ENCODE measurements at places on chromosomes 4 and X.
A peak's percentile ranks its signal among the peaks of the same experiment; 100 is the strongest.

DNA sequence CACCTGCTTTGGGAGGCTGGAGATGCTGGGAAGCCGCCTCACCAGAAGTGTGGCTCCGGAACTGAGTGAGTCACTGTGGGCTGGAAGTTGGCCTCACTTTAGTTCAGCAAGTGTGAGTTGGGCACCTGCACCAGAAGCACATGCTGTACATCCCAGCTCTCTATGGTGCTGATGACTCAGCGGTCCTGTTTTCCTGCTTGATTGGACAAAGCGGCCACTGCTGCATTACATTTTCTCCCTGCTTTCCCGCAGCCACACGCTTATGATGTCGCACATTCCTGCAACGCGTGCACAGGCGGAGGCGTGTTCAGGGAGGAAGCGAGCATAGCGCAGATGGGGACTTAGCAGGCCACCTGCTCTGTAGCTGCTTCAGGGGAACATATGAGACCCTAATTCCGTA is 26.7 kb upstream of the CLDN34 start:
- no peak for DNase-seq

DNA sequence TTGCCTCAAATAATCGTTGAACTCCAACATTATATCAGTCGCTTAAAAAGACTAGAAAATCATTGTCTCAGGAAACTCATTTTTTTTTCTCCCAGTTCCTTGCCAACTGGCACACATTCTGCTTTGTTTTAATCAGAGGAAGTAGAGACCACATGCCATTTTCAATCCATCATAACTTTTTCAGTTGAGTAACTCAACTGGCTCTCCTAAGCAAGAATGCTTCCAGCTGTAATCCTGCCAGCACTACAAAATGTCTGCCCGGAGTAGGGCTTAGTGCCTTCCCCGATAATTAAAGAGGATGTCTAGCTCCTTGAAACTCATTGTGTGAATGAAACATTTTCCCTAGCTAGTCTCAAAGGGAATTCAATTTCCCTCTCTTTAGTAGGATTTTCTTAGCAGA is 33.0 kb downstream of the FREM3 start:
- no peak for DNase-seq

- DNase-seq, result no peak
Measured at GRCh38 chr4:177855507-177856197, 413.4 kb upstream of the AGA start.

DNA sequence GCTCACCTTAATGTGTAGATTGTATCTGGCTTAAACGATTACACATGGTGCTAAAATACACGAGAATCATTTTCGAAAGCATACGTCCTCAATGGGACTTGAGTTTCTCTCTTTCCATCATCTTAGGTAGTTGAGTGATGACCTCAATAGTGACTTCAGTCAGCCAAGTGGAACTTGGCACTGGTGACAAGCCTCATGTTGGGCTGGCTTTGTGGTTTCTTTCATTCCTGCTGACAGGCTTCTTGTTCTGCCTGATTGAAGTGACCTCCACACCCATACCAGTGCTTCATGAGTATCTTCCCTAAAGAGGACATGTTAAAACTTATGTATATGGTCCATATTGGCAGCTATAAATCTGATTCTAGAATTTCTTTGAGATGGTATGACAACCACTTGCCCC is 159.1 kb upstream of the WDR1 start:
- no peak for DNase-seq

- DNase-seq, result no peak
Measured at GRCh38 chrX:110204986-110205385, 112.9 kb downstream of the AMMECR1 start.

GRCh38 chr4:160819791-160820190 is 1344.0 kb downstream of the FSTL5 start:
- DNase-seq, result no peak

- no peak for DNase-seq
Measured at GRCh38 chr4:94803181-94803580, 45.4 kb downstream of the BMPR1B start.

GRCh38 chr4:165560941-165561340 is 182.1 kb downstream of the CPE start:
- no peak for DNase-seq

DNA sequence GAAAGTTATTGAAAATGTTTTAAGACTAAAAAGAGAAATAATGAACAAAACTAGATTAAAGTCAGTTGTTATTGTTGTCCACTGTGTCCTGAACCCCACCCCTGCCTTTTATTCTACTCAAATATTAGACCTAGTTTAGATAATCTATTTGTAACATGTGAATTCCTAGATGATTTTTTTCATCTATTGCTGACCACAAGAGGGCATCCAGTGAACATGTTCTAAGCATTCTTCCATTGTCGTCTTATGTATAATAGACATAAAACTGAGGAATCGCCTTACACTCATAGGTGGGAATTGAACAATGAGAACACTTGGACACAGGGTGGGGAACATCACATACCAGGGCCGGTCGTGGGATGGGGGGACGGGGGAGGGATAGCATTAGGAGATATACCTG is 36.4 kb upstream of the HPRT1 start:
- DNase-seq, result no peak

- no peak for DNase-seq
Measured at GRCh38 chr4:96009427-96010119, 169.7 kb downstream of the PDHA2 start.

DNA sequence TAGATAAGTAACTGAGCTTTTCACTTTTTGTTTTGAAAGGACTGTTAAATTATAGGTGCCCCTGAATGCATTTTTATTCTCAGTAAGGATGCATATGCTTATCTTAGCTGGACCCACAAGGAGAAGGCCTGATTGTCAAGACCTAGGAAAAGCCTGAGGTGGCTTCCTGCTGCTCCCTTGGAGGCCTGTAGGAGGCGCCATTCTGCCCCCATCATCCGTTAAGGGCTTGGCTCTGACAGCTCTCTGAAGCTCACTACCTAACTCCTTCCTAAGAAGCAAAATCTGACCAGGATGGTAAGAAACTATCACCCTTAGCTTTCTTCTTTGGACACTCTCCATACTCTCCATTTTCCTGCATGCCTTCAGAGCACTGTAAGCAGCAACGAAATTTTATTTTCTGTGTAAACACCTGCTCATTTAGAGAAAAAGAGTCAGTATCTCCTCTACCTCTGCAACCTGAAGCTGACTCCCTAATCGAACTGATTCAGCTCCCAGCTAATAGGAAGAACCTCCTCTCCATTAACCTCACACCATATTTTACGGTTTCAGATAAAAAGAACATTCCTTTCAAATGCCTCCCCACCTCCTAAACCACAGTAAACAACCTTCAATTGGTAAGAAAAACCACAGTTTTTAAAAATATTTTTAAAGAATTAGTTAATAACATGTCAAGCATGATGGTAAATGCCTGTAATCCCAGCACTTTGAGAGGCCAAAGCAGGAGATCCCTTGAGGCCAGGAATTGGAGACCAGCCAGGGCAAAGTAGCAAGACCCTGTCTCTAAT is 73.4 kb upstream of the EDNRA start:
- no peak for DNase-seq

GRCh38 chr4:109764376-109764775 is 34.5 kb upstream of the PLA2G12A start:
- no peak for DNase-seq

DNA sequence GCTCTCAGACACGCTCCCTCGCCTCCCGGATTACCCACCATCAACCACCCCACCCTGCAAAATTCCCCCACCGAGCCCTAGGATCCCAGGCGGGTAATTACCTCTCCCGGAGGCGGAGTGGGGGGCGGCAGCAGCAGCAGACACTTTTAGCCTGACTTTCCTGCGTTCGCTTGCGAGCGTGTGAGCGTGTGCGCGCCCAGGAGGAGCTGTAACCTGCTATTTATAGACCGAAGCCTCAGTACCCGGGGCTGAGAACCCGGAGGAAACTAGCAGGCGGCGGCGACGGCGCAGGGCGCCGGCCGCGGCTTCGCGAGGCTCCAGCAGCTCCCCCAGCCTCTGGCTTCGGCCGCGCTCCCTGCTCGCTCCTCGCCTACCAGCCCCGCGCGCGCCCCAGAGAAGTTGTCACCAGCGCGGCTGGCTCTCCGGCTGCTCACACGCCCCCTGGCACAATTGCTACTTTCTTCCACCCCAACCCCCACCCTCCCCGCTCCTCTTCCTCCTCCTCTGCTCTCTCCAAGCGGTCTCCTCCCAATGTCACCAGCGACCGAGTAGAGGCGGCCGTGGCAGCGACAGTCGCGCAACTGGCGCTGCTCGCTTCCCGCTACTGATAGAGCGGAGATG is at the start of gene INPP4B:
Gene INPP4B (minus strand): TSS at position 194 of the 621 bp plus-strand sequence.
- DNase-seq, result peak; percentile 49

DNA sequence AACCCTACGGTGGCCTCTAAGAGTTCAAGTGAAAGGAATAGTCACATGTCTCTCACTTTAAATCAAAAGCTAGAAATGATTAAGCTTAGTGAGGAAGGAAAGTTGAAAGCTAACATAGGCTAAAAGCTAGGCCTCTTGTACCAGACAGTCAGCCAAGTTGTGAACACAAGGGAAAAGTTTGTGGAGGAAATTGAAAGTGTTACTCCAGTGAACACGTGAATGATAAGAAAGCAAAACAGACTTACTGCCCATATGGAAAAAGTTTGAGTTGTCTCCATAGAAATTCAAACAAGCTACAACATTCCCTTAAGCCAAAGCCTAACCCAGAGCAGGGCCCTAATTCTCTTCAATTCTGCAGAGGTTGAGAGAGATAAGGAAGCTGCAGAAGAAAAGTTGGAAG is 51.5 kb upstream of the RAB9B start:
- DNase-seq, result no peak

- DNase-seq, result no peak
Measured at GRCh38 chr4:157314906-157315305, 94.4 kb downstream of the GRIA2 start.

DNA sequence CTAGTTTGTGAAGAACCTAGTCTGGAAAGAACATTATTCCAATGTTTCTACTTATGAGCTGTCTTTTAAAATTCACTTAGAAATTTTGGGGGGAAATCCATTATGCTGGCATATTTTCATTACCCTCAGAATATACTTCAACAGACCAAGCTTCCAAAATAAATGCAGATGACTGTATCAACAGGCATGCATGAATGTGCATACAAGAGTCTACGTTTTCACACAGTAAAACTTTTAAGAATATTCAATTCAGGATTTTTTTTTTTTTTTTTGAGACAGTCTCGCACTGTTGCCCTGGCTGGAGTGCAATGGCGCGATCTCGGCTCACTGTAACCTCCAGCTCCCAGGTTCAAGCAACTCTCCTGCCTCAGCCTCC is 49.7 kb downstream of the ABCG2 start:
- no peak for DNase-seq

GRCh38 chr4:152485726-152486276 is 50.1 kb downstream of the FBXW7 start:
- no peak for DNase-seq

- DNase-seq, result no peak
Measured at GRCh38 chr4:1557221-1557597, 126.9 kb downstream of the FAM53A start.

DNA sequence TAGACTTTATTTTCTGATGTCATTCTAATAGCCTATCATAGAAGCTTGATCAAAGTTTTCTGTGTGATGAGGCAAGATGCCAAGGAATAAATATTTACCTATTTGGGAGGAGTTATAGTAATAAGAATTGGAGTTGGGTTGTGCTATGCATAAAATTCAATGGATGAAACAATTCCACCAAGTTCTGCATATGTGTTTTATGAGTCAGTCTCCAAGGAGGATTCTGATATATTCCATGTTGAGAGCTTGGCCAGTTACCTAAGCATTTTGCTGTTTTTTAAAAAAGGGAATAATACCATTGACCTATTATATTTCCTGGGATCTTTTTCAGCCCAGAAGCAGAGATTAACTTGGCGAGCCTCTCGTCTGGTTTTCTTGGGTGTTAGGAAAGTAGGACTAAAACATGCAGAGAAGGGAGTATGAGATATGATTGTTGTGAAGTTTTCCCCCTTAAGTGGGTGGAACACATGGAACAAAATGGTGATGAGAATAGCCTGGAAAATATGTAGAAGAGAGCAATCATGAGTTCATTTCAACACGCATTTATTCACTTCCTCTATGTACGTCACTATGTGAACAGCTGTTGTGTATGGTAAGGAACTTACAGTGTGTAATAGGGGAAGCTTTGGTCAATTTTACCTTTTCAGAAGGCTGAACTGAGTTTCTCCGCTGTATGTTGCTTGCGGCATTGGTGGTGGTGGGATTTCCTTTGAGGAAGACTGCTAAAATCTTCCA is 39.2 kb downstream of the POLA1 start:
- no peak for DNase-seq

GRCh38 chr4:98939438-98939837 is 10.5 kb upstream of the EIF4E start:
- DNase-seq, result no peak

DNA sequence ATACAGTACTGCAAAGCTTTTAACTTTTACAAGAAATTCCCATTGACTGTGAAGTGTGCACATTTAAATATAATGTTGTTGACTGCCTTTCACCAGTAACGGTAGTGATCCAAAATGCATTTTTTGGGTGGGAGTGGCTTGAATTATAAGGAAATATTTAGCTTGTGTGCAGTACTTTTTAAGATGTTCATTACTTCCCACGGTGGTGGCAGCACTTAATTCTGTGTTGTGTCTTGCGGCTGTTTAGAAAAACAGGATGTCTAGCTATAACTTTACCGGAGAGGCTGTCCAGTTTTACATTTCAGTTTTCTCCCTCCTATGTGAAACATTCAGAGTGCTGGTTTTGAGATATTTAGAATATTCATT is 1.7 kb downstream of the TMEM131L start:
- peak; percentile 28 for DNase-seq

DNA sequence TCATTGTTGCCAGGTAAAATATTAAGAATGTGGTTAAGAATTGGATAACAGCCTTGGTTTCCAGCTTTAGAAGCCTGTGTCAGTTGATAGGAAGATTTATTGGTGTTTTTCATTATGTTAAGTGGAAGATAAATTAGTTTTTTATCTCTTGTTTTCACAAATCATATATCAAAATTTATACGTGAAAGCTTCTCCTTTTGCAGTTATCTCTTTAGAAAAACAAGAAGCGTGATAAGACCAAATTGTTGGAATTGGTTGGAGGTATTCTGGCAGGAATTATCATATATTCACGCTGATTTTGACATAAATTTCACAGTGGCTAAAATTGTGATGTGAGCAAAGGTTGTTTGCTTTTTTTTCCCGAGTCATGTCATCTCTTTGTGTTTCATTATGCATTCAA is 90.6 kb downstream of the FRMPD4 start:
- no peak for DNase-seq

- no peak for DNase-seq
Measured at GRCh38 chr4:145690610-145691009, 10.7 kb downstream of the C4orf51 start.

GRCh38 chr4:11149612-11150259 is 279.0 kb downstream of the HS3ST1 start:
- DNase-seq, result no peak

GRCh38 chr4:38470735-38471262 is 193.2 kb upstream of the KLF3 start:
- DNase-seq, result no peak

GRCh38 chr4:132863619-132864018 is 285.5 kb upstream of the PCDH10 start:
- no peak for DNase-seq

- DNase-seq, result no peak
Measured at GRCh38 chr4:84535901-84536300, 36.8 kb upstream of the NKX6-1 start.
